T-helper 1 cell (primary cell): ENCODE measurements at places on chromosomes 6 and 20.

- DNase-seq, result no peak
Observed at GRCh38 chr6:157125531-157125930, 197.8 kb downstream of the TMEM242 start.

DNA sequence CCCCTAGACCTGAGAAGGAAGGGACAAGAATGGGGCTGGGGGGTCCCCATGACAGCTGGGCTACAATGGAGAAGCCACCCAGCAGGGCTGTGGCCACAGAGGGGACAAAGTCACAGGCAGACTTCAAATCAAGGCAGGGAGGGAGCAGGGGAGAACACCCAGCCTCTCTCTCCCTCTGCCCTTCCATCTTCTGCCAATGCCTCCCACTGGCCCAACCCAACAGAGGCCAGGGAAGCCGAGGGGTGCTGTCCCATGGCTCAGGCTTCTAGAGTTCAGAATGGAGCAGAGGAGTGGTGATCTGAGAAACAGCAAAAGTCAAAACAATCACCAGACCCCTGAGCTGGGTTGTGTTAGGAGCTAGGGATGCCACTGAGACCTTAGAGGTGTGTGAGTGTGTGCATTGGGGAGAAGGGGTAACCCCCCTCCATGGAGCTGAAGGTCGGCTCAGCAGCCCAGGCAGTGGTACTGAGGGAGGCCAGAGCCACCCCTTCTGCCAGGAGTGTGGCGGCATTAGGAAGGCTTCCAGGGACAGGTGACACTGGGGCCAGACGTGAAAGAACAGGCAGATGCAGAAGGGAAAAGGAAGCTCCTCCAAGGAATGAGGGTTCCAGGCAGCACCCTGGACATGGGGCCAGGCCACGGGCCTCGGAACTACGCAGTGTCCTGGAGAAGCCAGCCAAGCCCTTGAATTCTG lies 12.0 kb downstream of the GLP1R start:
- no peak for DNase-seq

- DNase-seq, result no peak
Observed at GRCh38 chr6:157434349-157435033, 53.5 kb downstream of the ZDHHC14 start.

GRCh38 chr6:1310628-1311399 lies 1.1 kb upstream of the FOXQ1 start:
- no peak for DNase-seq
